ENCODE measurements at places on chromosomes 12 and 14. TPM values are rescaled to one million over a fixed set of nuclear protein-coding genes. Genes with fewer than 3 reads are reported as not detected.

LAG3 gene
- total RNA-seq = 0.14 TPM

EFS gene
- not detected for total RNA-seq

CFAP251 gene
- 3.6 TPM for total RNA-seq

CEP290 gene
- total RNA-seq = 28.5 TPM

Measured in thoracic aorta endothelial cell (primary cell).